A549 (cell line): ENCODE measurements at places on chromosomes 7 and 10.

DNA sequence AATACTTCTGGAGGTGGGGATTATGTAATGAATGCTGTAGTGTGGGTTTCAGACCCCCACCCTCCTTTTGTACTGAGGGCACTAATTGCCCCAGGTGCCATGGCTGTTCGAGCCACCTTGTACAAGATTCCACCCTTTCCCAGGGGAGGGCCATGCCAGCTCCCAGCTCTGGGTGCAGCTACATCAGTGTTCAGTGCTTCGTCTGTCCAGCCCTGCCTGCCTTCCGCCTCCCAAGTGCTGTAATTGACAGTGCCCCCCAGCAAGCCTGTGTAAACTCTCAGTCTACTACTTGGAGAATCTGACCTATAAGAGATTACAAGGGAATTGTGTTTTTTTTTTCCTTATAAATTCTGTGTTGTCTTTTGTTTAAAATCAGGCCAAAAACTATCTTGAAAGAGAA is 33.0 kb downstream of the GTF2I start:
- no peak for DNase-seq

- no peak for DNase-seq
Observed at GRCh38 chr7:42237811-42238541, 967 bp upstream of the GLI3 start.

DNA sequence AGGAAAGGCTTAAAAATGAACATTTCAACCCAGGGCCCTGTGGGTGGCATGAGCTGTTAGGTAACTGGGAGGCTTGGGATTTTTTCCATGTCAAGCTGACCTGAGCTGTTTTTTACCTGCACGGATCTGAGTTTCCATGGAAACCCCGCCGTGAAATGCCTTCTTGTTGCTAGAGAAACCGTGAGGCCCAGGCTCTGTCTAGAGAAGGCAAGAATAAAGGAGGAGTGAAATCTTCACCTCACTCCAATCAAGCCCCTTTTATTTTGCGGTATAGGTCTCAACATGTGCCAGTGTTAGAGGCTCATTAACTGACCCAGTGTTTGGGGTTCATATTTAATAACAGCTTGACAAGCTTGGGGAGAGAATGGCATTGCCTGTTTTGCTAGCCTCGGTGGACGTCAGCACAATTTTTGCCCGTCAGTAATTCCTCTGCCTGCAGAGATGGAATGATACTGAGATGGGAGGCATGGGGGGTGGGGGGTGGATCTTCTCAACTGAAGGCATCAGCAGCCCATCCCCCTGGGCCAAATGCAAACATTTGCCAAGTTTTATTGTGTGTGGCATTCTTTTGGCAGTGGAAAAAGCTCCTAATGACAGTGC is 48.9 kb upstream of the PDCD4 start:
- no peak for DNase-seq

- DNase-seq = no peak
Observed at GRCh38 chr10:90314718-90315117, 543.1 kb downstream of the HTR7 start.

GRCh38 chr7:1825897-1826741 is 156.0 kb downstream of the ELFN1 start:
- DNase-seq = no peak

DNA sequence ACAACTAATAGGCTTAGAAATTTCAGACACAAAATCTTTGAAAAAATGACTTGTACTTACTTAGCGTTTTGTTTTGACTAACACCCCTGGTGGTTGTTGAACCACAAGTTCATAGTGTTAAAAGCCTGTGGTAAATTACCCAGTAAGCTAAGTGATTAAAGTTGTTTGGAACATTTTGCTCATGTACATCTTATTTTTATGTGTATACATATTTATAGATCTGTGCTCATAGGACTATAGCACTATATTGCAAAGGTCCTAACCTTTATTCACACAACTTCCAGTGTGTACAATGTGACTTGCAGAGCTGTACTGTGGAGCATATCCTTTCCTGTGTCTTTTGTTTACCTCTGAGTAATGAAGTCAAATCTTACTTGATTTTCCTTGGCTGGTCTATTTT is 79.6 kb downstream of the BMPR1A start:
- DNase-seq = no peak

GRCh38 chr10:16646181-16647059 is 124.7 kb upstream of the C1QL3 start:
- DNase-seq = no peak

DNA sequence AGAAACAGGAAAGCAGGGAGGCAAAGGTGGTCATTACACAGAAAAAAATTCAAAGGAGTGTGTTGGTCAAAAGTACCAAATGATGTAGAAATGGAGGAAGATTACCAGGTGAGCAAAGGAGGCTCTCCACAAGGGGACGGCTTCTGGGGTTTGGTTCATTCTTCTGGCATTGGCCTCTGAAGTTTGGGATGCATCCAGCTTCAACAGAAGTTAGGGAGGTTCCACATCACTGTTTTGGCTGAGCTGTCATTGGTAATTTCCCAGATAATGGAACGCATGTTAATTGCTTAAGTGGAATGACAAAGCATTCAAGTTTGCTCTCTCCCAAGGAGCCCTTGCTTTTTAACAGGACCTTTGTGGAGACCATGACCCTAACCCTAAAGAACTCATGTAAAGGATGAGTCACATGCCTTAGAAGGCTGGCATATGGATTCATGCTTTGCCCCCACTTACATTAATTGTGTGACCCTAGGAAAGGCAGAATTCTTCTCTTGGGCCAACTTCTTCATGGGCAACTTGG is 398.6 kb downstream of the GPAM start:
- DNase-seq = no peak

- DNase-seq = no peak
Observed at GRCh38 chr7:42947521-42947920, 15.3 kb downstream of the MRPL32 start.

DNA sequence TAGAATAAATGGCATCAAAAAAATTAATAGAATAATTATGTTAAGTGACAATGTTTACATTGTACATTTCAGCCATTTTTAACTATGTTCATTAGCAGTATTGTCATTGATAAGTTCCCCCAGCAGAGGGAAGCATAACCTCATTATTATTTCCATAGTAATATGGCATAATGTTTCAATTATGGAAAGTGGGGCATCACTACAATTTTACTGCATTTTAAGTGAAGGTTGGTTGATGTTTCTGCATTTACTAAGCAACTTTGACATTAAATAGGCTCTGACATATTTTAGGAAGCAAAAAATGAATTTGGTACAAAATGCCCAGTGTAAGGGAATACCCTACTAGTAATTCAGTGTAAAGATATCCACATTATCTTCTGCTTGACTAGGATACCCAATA is 218.3 kb downstream of the SEMA3A start:
- peak; percentile 6 for DNase-seq

- DNase-seq = peak; percentile 13
Observed at GRCh38 chr7:137981175-137981574, 20.7 kb downstream of the CREB3L2 start.

- DNase-seq = peak; percentile 39
Observed at GRCh38 chr7:29878081-29878688, 71.9 kb downstream of the WIPF3 start.

DNA sequence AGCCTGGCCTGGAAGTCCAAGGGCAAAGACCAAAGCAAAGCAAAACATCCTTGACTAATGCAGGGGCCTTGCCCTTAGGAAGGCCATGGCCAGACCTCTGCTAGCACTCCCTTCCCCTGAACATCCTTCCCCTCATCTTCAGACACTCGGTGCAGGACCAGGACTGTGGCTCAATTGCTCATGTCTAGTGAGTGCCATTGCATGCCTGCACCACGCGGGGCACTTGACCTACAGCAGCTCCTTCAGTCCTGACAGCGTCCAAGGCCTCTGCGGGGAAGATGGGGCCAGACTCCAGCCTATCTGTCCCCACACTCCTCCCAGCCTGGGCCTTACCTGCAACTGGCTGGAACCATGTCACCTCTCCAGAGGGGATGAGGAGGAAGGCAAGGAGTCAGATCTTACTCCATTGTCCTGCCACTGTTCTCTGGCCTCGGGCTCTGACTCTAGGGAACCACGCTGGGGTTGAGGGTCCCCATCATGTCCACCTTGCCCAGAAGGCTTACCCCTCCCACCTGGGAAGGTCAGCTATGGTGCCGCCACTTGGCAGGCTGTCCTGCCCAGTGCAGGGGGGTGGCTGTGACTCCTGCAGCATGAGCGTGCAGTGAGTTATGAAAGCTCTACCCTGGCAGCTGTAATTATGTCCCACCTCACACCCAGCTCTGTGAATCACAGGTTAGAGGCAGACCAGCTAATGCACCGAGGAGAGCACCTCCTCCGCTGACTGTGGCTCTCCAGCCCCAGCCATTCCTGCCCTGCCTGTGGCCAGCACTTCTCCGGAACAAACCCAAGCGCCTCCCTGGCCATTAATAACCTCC is 16.1 kb downstream of the DRGX start:
- peak; percentile 52 for DNase-seq

- no peak for DNase-seq
Observed at GRCh38 chr7:47671358-47671757, 89.4 kb upstream of the TNS3 start.

- DNase-seq = no peak
Observed at GRCh38 chr10:69312528-69312927, 34.2 kb downstream of the HK1 start.

GRCh38 chr7:155710530-155710929 is 66.1 kb downstream of the RBM33 start:
- no peak for DNase-seq

DNA sequence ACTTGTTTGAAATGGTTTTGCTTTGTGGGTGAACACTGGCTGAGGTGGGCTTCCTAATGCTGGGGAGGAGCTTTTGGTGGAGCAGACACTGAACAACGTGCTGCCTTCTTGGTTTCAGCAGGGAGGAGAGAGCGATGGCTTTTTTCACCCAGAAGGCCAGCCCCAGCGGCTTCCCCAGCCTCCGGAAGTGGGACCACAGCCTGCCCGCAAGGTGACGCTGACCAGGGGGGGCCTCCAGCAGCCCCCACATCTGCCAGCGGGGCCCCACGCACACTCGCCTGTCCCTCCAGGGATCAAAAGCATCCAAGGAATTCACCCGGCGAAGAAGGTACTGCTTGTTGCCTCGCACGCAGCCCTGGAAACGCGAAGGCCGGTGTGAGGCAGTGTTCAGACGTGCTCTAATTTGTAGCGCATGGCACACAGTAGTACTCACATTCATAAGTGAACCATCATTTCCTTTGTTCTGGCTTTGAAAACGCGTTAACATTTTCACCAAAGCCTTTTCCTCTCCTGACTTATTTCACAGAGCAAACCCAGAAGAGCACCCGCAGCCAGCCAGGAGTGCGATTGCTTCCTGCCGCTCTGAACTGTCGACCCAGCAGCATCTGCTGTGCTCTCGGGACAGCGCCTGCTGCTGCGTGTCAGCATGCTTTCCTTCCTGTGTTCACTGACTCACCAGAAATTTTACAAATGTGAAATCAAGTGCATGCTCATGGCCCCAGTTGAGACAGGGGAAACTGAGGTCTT is 48.4 kb downstream of the SHH start:
- no peak for DNase-seq

DNA sequence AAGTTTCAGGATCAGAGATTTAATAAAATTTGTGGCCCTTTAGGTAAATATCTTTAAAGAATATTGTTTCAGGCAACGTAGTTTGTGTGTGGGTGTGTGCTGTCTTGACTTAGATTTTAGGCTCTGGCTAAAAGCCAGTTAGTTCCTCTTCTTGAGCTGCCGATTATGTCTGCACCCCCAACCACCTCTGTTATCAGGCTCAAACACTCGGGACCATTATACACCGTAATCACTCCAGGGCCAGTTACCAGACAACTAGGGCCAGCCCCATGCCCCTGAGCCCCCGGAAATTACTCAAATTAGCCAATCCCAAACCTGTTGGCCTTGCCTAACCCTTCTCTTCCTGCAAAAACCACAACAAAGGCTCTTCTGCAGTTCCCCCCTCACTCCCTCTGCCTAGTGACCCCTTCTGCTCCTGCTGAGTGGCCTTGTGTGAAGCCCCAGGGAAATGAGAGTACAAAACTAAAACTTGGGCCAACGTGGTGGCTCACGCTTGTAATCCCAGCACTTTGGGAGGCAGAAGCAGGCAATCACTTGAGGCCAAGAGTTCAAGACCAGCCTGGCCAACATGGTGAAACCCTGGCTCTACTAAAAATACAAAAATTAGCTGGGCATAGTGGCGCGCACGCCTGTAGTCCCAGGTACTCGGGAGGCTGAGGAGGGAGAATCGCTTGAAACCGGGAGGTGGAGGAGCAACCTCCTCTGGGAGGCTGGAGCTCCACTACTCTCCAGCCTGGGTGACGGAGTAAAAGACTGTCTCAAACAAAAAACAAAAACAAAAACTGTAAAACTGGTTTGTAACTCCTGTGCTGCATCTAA is 9.2 kb upstream of the HNRNPF start:
- DNase-seq = no peak

DNA sequence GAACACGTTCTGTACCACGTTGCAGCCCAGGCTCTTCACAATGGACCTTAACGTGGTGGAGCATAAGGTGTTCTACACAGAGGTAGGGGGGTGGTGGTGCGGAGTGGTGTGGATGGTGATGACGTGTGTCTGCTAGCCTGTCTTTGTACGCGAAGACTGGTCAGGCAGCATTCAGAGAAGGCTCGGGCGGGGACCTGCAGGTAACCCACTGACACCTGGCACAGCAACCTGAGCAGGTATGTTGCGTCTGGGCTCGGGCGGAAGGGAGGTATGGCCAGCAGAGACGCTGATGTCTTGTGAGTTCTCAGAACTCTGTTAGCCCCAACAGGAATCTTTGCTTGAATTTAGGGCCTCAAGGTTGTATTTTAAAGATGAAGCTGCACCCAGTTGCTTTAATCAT is 55.0 kb downstream of the TRRAP start:
- DNase-seq = no peak

DNA sequence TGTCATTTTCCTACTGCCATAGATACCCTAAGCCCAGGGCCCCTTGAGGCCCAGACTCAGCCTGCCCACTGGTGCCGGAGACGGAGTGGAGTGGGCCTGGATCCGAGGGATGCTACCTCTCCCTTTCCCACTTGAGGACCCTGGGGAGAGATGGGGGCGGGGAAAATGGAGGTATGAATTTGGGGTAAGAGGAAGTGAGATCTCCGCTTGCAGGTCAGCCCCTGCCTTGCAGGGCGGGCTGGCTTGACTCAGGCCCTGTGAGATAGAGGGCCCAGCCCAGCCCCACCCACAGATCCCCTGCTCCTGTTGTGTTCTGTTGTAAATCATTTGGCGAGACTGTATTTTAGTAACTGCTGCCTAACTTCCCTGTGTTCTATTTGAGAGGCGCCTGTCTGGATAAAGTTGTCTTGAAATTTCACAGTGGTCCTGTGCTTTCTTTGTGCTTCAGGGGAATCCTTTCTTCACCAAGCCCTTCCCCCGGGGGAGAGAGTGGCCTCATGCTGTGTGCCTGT is 13.2 kb downstream of the YKT6 start:
- DNase-seq = no peak

- peak; percentile 69 for DNase-seq
Observed at GRCh38 chr10:44310762-44311562, 73.9 kb downstream of the CXCL12 start.
